Fibroblast of lung (primary cell): ENCODE measurements at places on chromosomes 11 and 22. TPM values are rescaled to one million over a fixed set of nuclear protein-coding genes. Genes with fewer than 3 reads are reported as not detected.

CRYBB2 gene
- polyA plus RNA-seq: not detected in 2 replicates

OR5B21 gene
- not detected in 2 replicates for polyA plus RNA-seq

PLEKHA7 gene
- 0.01 and 0.11 TPM in 2 replicates for polyA plus RNA-seq

UBQLN3 gene
- not detected in 2 replicates for polyA plus RNA-seq

APOBEC3H gene
- 0.20 TPM in 1 of 2 replicates, not detected in the other for polyA plus RNA-seq

IGLL1 gene
- not detected in 2 replicates for polyA plus RNA-seq

UPB1 gene
- polyA plus RNA-seq: 0.05 TPM in 1 of 2 replicates, not detected in the other

GRAP2 gene
- not detected in 2 replicates for polyA plus RNA-seq

MIOX gene
- 0.06 TPM in 1 of 2 replicates, not detected in the other for polyA plus RNA-seq

KCNQ1 gene
- polyA plus RNA-seq: not detected in 2 replicates

CDCA5 gene
- 4.6 and 18.1 TPM in 2 replicates for polyA plus RNA-seq
